ENCODE measurements at places on chromosomes 7 and 10.

GRCh38 chr7:57426629-57427003, 23.4 kb upstream of the ZNF716 start:
- no peak for DNase-seq

DNA sequence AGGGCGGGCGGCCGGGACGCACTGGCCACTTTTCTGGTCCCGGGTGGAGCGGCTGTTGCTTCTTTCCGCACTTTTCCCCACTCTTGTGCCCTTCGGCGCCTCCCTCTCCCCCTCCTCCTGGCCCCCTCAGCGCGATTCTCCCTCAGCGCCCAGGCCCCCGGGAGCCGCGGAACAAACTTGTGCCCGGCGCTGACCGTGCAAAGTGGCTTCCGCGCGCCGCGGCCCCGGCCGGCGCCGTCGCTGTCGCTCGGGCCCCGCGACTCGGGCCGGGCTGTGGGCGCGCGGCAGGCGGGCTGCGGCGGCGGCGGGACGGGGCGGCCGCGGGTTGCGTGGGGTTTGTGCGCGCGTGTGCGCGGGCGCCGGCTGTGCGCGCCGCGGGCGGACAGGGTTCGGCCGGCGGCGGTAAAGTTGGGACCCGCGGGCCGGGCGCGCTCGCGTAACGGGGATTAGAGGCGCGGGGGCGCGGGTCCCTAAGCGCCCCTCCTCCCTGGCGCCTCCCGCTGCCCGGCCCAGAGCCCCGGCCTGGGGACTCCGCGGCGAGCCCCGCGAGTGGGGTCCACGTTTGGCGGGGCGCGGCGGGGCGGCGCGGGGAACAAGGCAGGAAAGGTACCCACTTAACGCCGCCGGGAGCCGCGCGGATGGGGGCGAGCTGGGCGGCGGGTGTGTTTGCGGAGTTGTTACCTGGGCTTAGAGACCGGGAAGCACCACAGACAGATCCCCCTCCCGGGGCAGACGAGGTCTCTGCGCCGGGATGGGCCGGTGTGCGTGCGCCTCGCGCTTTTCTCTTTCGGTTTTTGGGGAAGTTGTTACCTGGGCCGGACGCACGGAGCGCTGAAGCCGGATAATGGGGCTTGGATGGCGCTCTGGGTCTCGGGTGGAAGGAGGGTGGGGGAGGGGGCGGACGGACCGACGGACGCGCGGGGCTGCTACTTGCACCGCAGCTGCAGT, 860 bp downstream of the ZEB1 start:
- no peak for DNase-seq

DNA sequence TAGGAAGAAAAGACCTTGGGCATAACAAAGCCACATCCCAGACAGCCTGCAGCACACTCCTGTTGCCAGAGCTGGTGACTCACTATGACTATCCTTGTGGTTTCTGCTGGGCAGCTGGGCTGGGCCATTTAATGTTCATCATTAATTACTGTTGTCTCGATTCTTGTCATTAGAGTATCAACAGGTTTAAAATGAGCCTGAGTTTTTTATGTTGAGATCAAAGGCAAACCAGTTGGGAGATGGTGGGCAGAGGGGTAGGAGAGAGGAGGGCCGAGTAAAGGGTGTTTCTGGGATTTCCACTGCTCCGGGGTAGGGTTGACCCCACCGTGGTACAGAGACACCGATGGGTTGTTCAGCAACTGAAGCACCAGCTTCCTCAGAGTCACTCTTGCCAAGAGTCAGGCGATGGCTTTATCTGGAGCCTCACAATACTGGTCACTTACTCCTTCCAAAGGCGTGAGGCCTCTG, 128.7 kb upstream of the LYZL1 start:
- no peak for DNase-seq

- no peak for DNase-seq
Observed at GRCh38 chr10:71462062-71462935, 65.6 kb downstream of the CDH23 start.

- DNase-seq = no peak
Observed at GRCh38 chr7:2217716-2218443, 14.9 kb downstream of the MAD1L1 start.

GRCh38 chr7:99667179-99667578, 12.6 kb downstream of the CYP3A5 start:
- DNase-seq = no peak

DNA sequence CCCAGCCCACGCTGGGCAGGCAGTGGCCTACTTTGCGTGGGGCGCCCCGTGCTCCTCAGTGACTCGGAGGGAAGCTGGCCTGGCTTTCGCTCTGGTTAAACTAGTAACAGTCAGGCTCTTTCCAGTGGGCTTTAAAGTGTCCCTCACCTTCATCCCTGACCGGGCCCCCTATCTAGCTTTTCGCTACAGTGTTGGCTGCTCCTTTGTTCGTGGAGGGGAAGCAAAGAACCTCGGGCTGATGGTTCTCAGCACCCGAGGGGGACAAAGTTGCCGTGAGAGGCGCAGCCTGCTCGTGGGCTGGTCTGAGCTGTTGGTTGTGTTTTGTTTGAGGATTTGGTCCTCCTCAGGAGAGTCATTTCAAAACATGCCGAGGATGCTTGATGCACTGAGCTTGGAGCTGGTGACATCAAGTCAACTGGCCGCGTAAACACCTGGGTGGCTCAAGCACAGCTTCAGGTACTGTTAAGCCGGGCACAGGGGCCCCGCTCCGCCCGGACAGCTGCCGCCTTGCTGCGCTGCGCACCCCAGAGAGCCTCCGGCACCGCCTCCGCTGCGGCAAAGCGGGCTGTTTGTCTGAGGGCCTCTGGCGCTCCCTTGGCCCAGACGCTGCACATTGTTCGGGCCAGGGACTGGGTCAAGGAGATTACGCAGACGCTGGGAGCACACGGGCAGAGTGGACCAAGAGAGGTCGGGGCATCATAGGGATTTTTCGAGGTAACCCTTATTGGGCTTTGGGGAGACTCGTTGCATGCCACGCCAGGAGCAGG, 1.6 kb downstream of the DLX6 start:
- DNase-seq = no peak

DNA sequence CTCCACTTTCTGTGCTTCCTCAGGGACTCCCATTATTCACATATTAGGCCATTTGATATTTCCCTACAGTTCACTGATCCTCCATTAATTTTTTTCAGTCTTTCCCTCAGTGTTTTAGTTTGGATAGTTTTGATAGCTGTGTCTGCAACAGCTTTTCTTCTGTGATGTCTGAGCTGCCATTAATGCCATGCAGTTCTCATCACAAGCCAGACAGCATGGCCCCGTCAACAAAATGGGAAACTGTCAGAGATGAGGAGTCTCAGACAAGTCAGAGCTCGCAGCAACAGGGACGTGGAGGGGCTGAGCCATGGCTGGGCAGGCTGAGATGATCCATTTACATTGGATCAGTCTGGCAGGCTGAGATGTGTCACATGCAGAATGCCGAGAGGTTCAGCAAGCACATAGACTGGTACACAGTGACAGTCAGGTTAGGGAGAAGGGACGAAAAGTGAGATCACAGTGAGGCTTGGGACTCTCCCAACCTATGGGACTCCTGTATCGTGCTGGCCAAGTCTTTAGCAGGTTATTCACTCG, 65.4 kb downstream of the NPS start:
- no peak for DNase-seq

All from stimulated activated CD8-positive, alpha-beta memory T cell treated with anti-CD3 and anti-CD28 coated beads, Interleukin-7, amount 100 ng/mL, for 1 hour (primary cell).